ENCODE measurements at places on chromosomes 3 and 15.
A peak's percentile ranks its signal among the peaks of the same experiment; 100 is the strongest.

DNA sequence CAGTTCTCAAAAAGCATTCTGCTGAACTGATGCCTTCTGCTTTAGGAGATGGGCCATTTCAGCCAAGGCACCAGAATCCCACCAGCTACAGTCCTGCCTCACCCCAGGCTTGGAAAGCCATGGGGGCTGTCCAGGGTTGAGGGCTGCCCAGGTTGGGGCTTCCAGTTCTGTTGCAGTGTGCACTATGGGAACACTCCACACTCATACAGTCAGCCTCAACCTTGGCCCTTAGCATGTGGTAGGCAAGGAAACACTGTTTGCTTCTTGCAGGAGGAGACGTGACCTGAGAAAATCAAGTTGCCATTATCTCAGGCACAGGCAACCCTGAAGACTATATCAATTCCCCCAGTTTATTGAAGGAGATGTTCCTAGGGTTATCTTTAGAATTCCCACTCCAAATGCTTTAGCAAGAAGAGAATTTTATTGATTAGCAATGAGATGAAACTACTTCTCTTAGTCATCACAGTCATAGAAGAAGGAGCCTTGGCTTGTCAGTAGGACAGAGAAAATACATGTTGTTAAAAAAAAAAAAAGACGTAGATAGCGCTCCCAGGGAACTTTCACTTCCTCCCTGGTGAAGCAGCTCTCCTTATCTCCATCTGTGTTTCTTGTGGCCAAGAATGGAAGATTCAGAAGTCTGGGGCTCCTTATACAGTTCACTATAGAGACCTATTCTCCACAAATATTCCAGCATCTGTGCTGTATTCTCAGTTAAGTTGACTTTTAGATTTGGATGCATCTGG lies 38.3 kb upstream of the IL12A start:
- no peak overlapping the region for H3K4me3 ChIP-seq
- no peaks in the 10 kb centered on the region for H3K36me3 ChIP-seq
- DNase-seq = no peak
- H3K27ac ChIP-seq = no peak overlapping the region
- H3K27me3 ChIP-seq = no peaks in the 10 kb centered on the region
- no peaks in the 10 kb centered on the region for H3K4me1 ChIP-seq

GRCh38 chr3:134677196-134677986 lies 26.6 kb upstream of the KY start:
- DNase-seq = peak; percentile 76
- no peaks in the 10 kb centered on the region for H3K36me3 ChIP-seq
- no peaks in the 10 kb centered on the region for H3K4me1 ChIP-seq
- no peak overlapping the region for H3K27ac ChIP-seq
- H3K4me3 ChIP-seq = no peak overlapping the region

GRCh38 chr15:23069496-23070166 lies 30.3 kb upstream of the TUBGCP5 start:
- H3K4me3 ChIP-seq = no peak overlapping the region
- no peaks in the 10 kb centered on the region for H3K27me3 ChIP-seq
- no peak overlapping the region for H3K27ac ChIP-seq
- H3K36me3 ChIP-seq = no peaks in the 10 kb centered on the region
- H3K4me1 ChIP-seq = no peaks in the 10 kb centered on the region

- no peaks in the 10 kb centered on the region for H3K36me3 ChIP-seq
- no peak overlapping the region for H3K27ac ChIP-seq
- no peaks in the 10 kb centered on the region for H3K27me3 ChIP-seq
- no peak overlapping the region for H3K4me3 ChIP-seq
These were observed 16.8 kb upstream of the CRBN start for GRCh38 chr3:3196148-3196861.
